ENCODE measurements at places on chromosomes 11 and 22.
A peak's percentile ranks its signal among the peaks of the same experiment; 100 is the strongest.

DNA sequence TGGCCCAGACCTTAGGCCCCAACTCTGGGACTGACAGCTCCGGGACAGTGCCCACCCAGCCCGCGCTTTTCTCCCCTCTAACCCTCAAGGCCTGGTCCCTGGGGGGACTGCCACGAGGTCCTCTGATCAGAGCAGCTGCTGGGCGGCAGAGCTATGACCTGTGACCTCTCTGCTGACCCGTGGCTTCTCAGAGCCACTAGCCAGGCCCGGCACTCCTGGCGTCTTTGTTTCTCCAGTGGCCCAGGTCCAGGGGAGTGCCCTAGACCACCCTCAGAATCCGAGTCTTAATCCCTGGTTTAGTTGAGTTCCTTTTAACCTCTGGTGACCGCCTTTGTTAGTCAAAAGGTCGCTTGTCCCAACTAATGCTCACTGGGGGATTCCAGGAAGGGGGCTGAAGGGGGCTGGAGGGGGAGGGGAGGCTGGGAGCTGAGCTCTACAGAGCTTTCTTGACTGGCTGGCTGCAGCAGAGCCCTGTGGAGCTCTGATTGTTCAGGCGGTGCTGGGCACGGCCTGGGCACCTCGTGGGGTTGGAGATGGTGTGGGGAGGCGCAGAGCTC is 1.2 kb downstream of the FBLN1 start:
- no peak for DNase-seq

GRCh38 chr11:111917788-111918187 is 925 bp upstream of the C11orf52 start:
- no peak for DNase-seq

DNA sequence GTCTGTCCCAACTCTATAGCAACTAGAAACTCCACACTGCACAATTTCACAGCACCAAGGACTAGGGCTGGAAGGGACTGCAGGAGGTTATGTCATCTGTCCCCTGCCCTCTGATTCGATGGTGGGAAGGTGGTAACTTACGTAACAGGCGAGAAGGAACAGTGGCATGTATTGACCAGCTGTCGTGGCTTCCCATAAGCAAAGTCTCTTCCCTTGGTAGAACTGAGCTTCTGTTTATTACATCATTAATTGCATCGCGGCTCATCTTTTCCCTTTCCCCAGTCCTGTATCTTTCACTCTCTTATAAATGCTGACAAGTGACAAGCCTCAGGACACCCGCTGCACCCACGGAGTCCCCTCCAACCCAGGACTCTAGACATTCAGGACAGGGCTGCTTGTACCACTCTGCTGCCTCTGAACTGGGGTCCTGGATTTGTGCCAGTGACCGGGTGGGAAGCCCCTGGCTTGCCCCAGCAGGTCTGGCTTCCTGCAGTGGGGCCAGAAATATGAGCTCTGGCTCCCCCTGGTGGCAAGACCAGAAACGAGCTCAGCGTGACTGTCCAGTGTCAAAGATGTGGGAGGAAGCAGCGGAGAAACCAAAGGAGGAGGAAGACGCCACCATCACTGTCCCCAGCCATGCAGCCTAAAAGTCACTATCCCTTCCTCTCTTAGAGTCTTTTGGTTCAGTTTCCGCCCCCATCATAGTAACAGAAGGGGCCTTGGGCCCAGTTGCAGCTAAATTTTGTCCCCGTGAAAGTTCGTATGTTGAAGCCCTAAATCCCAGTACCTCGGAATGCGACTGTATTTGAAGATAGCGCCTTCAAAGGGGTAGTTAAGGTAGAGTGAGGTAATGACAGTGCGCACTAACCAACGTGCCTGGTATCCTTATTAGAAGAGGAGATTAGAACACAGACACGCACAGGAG is 84.5 kb downstream of the ISX start:
- DNase-seq = peak; percentile 72

DNA sequence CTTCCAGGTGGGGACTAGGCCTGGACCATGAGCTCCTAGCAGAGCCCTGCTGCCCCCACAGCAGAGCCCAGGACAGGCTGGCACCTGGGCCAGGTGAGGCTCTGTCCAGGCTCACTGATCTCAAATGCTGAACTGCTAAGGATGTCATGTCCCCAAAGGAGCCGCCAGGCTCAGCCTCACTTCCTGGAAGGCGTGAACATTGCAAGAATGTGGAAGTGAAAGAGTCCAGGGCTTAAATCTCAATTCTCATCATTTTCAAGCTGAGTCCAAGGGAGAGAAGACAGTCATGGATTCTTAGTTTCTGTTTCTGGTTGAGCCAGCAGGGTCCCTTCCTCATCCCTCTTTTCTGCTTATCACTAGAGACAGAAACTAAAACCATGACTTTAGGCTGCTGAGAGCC is 5.0 kb downstream of the ASCL2 start:
- peak; percentile 77 for DNase-seq

GRCh38 chr11:57251491-57252104 is 14.5 kb upstream of the APLNR start:
- DNase-seq = peak; percentile 76

DNA sequence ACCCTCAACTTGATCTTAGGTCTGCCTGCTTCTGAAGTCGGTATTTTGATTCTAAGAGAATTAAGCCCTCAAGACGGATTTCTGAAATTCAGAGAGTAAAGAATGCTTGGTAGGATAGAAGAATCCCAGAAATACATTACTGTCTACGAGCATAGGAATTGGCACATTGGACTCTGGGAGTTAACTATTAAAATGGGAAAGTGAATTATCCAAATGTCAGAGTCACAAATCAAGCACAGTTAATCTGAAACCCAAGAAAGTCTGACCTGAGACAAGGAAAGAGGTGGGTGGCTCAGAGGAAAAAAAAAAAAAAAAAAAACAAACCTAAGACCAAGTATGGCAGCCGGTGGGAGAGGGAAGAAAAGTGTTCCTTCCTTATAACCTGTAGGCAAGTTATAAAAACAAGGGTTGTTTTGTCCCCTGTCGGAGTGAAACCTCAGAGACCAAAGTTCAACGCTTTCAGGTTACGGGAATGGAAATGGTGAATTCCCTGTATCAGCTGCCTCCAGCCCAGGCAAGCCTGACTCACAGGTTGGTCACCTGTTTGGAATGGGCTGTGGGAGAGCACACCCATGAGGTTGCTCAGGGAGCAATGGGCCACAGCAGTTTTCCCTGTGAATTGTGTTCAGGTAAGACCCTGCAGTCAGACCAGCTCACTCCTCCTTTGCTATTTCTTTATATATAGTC is 139.0 kb downstream of the ETS1 start:
- DNase-seq = no peak
